T follicular helper cell (primary cell): ENCODE measurements at places on chromosomes 12 and 14.

GRCh38 chr12:111434680-111435338, 29.1 kb downstream of the SH2B3 start:
- DNase-seq: peak; percentile 79

GRCh38 chr12:12999271-12999958, 650 bp downstream of the HEBP1 start:
- DNase-seq: no peak

DNA sequence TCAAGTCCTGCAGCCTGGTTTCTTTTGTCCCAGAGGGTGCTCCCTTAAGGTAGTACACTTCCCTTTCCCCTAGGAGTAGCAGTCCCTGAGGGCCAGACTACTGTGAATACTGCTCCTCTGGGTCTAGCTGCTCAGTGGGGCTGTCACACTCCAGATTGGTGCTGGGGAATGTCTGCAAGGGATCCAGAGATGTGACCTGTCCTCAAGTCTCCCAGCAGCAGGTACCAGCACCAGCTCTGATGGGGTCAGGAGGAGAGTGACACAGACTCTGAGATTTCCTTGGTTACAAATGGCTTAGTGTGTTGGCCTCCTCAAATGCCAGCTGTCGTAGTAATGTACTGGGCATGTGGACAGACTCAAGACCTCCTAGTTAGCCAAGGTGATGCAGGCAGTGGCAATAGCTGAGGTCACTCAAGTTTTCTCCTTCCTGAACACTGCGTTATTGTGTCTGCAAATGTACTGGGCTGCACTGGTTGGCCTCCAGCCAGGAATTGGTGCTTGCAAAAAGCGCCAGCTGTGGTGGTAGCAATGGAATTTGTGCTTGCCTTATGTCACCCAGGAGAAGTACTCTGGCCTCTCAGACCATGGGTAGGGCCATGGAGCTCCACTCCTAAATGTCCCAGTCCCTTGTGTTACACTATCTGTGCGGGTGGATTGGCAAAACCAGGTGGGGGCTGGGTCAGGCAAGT, 36.4 kb upstream of the AEBP2 start:
- DNase-seq: no peak

- DNase-seq: no peak
These were observed 746 bp upstream of the DUSP16 start for GRCh38 chr12:12563290-12563928.

GRCh38 chr12:126464153-126464552, 1398.9 kb downstream of the AACS start:
- DNase-seq: no peak

- DNase-seq: no peak
These were observed 31.4 kb downstream of the VWF start for GRCh38 chr12:6092784-6093722.

GRCh38 chr14:49953196-49953595, 60.3 kb downstream of the ARF6 start:
- DNase-seq: no peak

GRCh38 chr12:111436811-111437210, 31.1 kb downstream of the SH2B3 start:
- DNase-seq: no peak

DNA sequence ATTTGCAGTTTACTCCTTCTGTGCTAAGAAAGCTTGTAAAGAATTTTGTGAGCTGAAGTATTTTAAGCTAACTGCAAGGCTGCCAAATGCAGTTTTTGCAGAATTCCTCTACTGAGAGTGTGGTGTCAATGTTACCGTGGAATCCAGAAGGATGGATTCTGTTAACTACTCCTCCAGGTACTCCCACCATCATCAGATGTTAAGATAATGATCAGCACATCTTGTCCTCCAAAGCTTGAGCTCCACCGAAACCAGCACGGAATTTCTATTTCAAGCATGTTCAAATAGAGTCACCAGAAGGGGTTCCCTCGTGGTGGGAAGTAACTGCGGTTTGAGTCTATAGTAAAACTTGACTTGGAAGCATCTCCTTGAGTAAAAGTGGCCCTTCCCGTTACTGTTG, 64.3 kb upstream of the CDKN3 start:
- no peak for DNase-seq

- no peak for DNase-seq
These were observed 25.4 kb downstream of the DNAH10 start for GRCh38 chr12:123787466-123787865.

DNA sequence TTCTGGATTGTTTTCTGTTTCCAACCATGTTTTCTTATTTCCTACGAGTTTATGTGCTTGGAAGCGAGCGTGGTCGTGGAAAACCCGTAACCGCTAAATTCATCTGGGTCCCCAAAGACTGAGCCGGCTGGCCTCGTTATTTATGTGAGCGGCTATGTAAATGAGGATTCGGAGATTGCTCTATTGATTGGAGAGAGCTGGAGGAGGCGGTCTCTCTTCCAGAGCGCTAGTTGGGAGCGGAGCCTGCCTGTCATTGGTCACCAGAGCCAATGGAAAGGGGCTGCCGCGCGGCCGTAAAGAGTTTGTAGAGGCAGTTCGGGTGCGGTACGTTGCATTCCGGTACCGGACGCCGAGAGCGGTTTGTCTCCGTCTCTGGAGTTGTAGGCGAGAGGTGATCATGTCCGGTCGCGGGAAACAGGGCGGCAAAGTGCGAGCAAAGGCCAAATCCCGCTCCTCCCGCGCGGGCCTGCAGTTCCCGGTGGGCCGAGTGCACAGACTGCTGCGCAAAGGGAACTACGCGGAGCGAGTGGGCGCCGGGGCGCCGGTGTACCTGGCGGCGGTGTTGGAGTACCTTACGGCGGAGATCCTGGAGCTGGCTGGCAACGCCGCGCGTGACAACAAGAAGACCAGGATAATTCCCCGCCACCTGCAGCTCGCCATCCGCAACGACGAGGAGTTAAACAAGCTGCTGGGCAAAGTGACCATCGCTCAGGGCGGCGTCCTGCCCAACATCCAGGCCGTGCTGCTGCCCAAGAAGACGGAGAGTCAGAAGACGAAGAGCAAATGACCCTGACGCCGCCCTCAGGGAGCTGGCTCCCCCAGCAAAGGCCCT, 29.0 kb downstream of the WBP11 start:
- DNase-seq: peak; percentile 85

DNA sequence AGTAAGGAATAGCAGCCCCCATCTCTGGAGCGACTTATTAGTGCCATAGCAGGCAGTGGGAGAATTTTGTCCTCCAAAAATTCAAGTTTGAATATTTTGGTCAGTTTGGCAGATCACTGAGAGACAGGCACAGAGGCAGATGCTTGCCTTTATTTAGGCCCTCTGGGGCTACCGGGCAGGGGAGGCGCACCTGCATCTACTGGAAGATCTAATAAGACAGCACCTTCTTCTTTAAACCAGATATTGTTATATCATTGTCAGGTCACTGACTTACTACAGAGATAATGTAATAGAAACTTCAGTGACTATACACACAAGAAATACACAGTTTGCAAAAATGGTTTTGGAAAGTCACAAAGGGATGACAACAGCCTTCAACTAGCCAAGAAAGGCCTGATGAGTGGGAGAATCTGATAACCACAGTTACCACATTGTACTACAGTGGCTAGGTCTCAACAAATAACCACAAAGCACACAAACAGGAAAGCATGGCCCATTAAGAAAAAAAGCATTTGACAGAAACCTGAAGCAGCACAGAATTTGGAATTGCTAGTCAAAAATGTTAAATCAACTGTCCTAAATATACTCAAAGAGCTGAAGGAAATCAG, 56.8 kb downstream of the CDK17 start:
- DNase-seq: no peak

DNA sequence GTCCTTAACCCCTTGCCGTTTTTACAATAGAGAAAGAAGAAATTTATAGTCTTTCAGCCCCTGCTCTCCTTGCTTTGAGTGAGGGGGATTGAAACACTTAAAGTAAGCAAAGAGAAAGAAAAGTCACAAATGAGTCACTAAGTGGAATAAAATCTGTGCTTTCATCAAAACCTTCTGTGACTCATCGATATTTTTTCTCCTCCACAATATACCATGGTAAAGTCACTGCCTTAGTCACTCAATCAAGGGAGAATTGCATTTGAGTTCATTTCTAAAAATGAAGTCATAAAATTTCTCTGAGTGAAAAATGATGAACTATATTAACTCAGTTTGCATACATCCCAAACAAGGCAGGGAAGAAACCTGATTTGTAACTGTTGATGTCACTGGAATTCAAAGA, 470.3 kb downstream of the FOXG1 start:
- no peak for DNase-seq

GRCh38 chr12:131100031-131100674, 146.4 kb downstream of the ADGRD1 start:
- DNase-seq: no peak

DNA sequence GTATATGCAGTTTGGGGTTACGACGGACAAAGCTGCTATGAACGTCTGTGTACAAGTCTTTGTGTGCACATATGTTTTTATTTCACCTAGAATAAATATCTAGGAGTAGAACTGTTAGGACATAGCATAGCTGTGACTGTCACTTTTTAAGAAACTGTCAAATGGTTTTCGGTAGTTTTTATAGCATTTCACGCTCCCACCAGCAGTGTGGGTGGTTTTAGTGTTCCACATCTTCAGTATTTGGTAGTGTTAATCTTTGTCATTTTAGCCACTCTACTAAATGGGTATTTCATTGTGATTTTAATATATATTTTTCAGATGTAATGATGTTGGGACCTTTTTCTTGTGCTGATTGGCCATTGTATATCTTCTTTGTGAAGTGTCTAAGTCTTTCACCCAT, 109.1 kb upstream of the BCAT1 start:
- no peak for DNase-seq

- DNase-seq: no peak
These were observed 3.3 kb upstream of the KRT75 start for GRCh38 chr12:52437508-52437907.

- DNase-seq: peak; percentile 46
These were observed 78.7 kb downstream of the LRRC74A start for GRCh38 chr14:76904740-76905569.

DNA sequence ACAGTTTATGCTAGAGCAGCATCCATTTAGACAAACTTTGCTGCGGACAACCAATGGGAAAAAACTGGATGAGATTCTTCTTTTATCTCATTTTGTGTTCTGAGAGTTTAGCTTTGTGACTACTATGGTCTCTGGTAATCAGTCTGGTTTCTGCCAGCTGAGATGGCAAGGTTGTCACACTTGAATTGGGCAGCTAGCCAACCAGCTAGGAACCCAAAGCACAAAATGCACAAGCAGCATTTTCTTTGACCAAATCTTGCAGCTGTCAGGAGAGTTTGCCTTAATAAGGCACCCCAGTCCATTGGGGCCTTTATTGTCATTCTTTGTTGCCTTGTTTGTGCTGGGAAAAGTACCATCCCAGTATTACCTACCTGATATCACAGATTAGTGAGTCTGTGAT, 34.0 kb upstream of the ETV6 start:
- no peak for DNase-seq

DNA sequence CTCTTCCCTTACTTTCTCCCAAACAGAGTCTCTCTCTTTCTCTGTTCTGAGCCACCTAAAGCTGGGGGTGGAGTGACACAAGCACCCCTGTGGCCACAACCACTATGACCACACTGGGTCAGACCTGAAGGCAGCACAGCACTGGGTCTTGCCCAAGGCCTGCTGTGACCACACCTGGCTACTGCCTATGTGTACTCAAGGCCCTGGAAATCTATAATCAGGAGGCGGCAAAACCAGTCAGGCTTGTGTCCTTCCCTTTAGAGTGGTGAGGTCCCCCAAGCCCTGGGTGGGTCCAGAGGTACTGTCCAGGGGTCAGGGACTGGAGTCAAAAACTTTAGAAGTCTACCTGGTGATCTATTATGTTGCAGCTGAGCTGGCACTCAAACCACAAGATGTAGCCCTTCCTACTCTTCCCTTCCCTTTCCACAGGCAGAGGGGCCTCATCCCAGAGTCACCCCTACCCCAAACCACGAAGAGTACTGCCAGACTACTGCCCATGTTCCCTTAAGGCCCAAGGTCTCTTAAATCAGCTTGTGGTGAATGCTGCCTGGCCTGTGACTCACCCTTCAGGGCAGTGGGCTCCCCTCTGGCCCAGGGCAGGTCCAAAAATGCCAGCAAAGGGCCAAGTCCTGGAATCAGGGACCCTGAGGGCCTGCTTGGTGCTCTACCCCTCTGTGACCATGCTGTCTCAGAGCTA, 179.8 kb upstream of the DYRK2 start:
- DNase-seq: no peak

- no peak for DNase-seq
These were observed 39.8 kb downstream of the TRPV4 start for GRCh38 chr12:109793411-109793810.

DNA sequence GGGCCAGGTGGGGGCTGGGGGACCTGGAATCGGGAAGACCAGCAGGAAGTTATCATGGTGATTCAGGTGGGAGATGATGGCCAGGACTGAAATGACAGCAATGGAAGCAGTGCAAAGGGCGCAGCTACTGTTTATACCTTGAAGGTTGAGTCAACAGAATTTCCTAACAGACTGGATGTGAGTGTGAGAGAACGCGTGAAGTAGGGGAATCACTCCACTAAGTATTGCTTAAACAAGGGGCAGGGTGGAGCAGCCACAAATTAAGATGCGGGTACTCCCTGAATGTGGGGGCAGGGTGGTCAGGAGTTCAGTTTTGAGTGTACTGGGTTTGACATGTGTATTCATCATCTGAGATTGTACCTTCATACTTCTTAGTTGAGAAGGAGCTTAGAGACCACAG, 45.1 kb downstream of the MYF5 start:
- no peak for DNase-seq

- DNase-seq: no peak
These were observed 62.5 kb downstream of the MAPKAPK5 start for GRCh38 chr12:111904446-111904975.

DNA sequence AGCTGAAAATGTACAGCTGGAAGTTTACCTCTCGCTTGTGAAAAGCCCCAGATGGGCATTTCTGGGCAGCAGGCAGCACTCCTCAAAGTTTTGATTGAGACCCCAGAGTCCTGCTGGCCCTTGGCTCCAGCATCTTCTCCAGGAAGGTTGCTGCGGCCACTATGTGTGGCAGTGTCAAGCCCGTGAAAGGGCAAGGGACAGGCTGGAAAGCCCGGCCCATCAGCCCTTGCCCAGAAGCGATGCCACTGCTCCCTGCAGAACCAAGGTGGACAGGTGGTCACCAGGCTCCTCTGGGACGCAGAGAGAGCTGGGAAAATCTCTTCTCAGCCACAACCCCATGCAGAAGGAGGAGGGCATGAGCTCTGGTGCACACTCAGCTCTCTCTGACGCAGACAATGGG, 73.5 kb upstream of the BCL11B start:
- DNase-seq: no peak

- DNase-seq: no peak
These were observed 1.9 kb upstream of the FKBP4 start for GRCh38 chr12:2792671-2793500.

DNA sequence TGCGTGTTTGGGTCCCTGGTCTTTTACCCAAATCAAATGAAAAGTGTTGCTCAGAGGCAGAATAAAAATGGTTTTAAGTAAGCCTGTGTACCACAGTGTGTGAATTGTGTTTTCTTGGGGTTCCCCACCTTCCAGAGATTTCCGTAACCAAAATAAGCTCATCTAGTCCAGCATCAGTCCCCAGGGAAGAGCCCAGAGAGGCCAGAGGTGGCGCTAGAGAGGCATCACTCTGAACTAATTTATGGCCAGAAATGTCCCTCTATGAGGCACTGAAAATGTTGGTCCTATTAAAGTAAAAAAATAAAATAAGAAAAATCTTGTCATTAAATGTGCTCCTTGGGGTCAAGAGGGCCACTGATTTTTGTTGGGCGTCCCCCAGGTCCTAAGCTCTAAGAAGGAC, 24.9 kb upstream of the PRKAB1 start:
- DNase-seq: no peak
